ENCODE measurements at places on chromosomes 3 and 15. TPM values are rescaled to one million over a fixed set of nuclear protein-coding genes. Genes with fewer than 3 reads are reported as not detected.

The DISP2 gene
- 1.9 TPM for total RNA-seq

The LCTL gene
- total RNA-seq = not detected

The ESYT3 gene
- 1.8 TPM for total RNA-seq

The GMNC gene
- total RNA-seq = 0.09 TPM

The CMTM8 gene
- 17.1 TPM for total RNA-seq

The C3orf22 gene
- not detected for total RNA-seq

DNA sequence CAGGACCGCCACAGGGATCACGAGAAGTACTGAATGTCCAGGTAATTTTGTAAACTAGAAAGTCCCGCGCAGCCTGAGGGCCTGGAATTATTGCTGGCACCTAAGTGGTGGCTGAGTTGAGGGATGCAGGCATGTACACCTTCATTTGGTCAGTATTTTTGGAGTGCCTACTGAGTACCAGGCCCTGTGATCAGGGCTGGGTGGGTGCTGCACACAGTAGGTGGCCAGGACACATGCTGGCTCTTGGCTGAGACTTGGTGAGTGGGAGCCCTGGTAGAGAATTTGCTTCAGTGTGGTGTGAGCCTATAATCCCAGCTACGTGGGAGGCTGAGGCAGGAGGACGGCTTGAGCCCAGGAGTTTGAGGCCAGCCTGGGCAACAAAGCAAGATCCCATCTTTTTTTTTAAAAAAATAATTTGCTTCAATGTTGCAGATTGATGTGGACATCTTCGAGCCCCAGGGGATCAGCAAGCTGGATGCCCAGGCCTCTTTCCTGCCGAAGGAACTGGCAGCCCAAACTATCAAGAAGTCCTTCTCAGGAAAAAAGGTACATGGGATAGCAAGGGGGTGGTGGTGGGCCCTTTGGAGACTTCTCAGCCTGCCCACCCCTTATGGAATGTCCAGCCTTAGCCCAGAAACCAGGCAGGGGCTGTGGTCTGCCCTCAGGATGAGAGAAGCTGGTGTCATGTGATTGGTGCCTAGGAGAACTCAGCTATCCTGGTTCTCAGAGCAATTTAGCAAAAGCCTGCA lies 2.6 kb downstream of the ITIH1 start:
- no peak for DNase-seq
- no peak overlapping the region for H3K4me3 ChIP-seq
- no peaks in the 10 kb centered on the region for H3K4me1 ChIP-seq
- H3K27me3 ChIP-seq = no peaks in the 10 kb centered on the region

GRCh38 chr3:23650371-23651140 lies 155.2 kb upstream of the UBE2E1 start:
- no peaks in the 10 kb centered on the region for H3K27me3 ChIP-seq
- DNase-seq = no peak
- no peaks in the 10 kb centered on the region for H3K36me3 ChIP-seq
- H3K27ac ChIP-seq = no peak overlapping the region

DNA sequence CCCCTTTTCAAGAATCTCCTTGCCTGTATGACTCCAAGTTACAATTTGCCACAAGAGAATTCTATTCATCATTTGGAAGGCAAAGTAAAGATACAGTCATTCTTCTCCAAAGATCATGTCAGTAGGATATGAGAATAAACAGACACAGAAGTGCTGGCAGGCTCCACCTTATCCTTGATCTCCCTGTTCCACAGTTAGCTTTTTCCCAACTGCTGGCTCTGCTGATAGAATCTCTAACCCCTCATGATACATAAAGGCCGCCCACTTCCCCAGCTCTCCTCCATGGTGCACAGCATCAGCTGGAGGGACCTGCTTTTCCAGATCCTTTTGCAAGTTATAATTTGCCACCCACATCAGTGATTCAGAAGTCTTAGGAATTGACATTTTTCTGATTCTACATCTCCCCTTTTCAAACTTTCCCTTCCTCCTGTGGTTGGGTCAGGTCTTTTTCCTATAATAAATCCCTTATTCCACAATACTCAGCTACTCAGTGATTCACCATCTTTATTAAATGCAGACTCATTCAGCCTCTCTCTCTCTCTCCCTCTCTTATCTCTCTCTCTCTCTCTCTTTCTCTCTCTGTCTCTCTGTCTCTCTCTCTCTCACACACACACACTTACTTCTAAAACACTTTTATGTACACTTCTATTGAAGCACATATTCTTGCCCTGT lies 465.4 kb downstream of the GBE1 start:
- H3K27me3 ChIP-seq = no peaks in the 10 kb centered on the region
- H3K27ac ChIP-seq = no peak overlapping the region
- no peak overlapping the region for H3K4me3 ChIP-seq
- DNase-seq = no peak
- no peaks in the 10 kb centered on the region for H3K4me1 ChIP-seq
- no peaks in the 10 kb centered on the region for H3K36me3 ChIP-seq

GRCh38 chr3:126081618-126082361 lies 2.1 kb downstream of the SLC41A3 start:
- H3K4me3 ChIP-seq = no peak overlapping the region
- no peak overlapping the region for H3K27ac ChIP-seq
- DNase-seq = no peak
- H3K36me3 ChIP-seq = no peaks in the 10 kb centered on the region
- peaks cover 6% of the 10 kb centered on the region for H3K4me1 ChIP-seq

DNA sequence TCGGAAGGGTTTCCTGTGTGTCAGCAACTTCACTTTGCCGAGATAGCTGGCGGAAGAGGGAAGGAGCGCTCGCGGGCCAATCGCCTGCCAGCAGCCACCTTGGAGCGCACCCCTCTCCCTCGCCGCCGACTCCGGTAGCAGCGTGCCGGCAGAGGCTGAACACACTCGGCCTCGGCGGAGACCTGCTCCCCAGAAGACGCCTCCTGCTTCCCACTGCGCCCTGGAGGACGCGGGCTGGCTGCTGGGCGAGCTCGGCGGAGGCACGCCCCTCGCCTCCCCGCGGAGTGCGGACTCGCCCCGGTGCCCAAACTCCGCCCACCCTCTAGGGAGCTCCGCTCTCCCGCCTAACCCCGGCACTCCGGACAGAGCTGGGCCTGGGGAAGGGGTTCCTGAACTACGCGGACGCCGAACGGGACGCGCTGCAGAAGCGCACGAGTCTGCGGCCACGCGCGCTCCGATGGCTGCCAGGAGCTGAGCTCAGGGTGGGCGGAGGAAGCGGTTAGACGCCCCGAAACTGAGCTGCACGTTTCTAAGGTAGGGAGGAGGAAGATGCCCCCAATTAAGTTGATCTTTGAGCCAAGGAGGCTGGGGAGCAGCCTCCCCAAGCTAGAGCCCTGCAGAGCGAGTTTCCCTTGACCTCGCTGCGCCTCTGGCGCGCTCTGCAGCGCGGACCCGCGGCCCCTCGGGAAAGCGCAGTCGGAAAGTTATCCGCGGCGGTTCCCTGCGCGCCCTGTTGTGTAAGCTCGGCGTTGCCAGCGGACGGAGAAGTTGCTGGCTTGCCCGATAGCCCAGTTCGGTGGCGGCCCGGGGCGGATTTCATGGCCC lies at the start of gene P2RY1:
Gene P2RY1 (plus strand): TSS at position 356 of the 825 bp plus-strand sequence. CDS start 652 bp downstream, outside the sequence.
- peak within 1 kb of the TSS; percentile 76 for H3K4me3 ChIP-seq
- DNase-seq = peak; percentile 51
- H3K36me3 ChIP-seq = no peaks in the 10 kb centered on the region
- no peaks in the 10 kb centered on the region for H3K4me1 ChIP-seq
- H3K27ac ChIP-seq = peak within 1 kb of the TSS; percentile 59

Data from pancreas (tissue), 10 donors.